ENCODE measurements at places on chromosomes 2 and 18. TPM values are rescaled to one million over a fixed set of nuclear protein-coding genes. Genes with fewer than 3 reads are reported as not detected.

DNA sequence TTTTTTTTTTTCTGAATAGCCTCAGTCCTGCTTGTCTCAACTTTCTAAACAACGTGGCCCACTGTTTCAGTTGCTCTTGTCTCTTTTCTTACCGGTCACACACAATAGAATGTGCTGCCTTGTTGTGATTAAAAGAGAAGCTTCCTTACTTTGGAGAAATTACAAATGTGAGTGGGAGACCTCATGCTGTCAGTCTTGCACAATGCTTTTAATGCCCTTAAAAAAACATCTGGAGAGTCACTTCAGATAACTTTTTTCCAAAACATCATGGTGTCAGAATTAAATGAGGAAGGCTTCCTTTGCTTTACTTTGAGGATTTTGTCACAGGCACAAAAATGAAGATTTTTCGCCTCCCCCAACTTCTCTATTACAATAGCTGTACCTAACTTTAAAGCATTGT is 37.7 kb downstream of the LHCGR start:
- DNase-seq: no peak

DNA sequence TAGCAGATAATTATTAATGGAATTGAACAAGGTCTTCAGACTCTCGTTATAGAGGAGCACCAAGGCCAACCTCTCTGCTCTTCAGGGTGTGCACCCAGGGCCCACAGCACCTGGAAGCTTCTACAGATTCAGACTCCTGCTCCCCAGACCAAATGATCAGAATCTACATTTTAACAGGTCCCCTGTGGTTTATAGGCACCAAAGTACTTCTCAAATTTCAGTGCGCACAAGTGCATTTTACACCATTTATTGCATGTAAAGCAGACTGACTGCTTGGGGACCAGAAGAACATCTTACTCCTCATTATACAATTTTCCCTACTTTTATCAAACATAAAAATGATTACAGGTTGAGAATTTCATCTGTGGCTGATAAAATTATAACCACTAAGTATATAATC is 163.9 kb downstream of the COL4A4 start:
- no peak for DNase-seq

- DNase-seq: no peak
These were observed 2.6 kb downstream of the GPR39 start for GRCh38 chr2:132419235-132419634.

GRCh38 chr2:132747046-132747445 is 77.0 kb upstream of the LYPD1 start:
- no peak for DNase-seq

C2orf66 gene
- 0.03 TPM for polyA plus RNA-seq

DHRS9 gene
- not detected for polyA plus RNA-seq

GPR39 gene
- 0.05 TPM for polyA plus RNA-seq

GRCh38 chr18:49561289-49562193 is at the start of gene LIPG:
Gene LIPG (plus strand): TSS chr18:49562057. CDS start chr18:49562309, 252 bp downstream.
- DNase-seq: peak; percentile 49

GRCh38 chr2:230170532-230170931 is 49.3 kb downstream of the SP110 start:
- DNase-seq: no peak

CAVIN2 gene
- polyA plus RNA-seq: 15.9 TPM

GRCh38 chr2:38215993-38216392 is 140.0 kb upstream of the CYP1B1 start:
- no peak for DNase-seq

GKN1 gene
- not detected for polyA plus RNA-seq

GRCh38 chr2:41966431-41966893 is 81.4 kb upstream of the PKDCC start:
- DNase-seq: peak; percentile 92

GRCh38 chr2:118834440-118834810 is 13.0 kb downstream of the EN1 start:
- DNase-seq: no peak

- DNase-seq: no peak
These were observed 173.3 kb downstream of the ANKRD44 start for GRCh38 chr2:197137231-197137630.

DNA sequence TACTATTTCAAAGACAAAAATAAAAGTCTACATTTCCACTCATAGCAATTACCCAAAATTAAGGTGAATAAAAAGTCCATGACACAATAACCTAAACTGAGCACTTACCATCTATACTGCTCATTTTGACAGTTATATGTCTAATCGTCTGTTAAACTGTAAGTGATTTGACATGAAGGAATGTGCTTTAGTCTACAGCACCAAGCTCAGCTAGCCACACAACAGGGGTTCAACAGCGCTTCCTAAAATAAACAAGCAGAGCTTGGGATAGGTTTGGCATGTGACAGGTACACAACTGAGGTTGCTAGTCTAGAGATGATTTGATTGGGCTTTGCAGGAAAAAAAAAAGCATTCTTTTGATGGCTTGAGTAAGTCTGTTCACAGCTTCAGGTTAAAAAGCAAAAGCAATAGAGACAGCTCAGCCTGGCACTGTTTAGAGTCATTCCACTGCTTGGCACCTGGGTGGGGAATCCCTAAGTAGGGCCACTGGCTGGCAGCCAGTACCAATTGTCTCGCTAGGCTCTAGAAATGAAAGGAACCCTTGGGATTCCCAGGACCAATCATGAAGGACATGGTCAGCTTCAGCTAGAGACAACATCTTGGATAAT is 78.6 kb downstream of the BARD1 start:
- DNase-seq: no peak

SERPINB3 gene
- 0.03 TPM for polyA plus RNA-seq

DNA sequence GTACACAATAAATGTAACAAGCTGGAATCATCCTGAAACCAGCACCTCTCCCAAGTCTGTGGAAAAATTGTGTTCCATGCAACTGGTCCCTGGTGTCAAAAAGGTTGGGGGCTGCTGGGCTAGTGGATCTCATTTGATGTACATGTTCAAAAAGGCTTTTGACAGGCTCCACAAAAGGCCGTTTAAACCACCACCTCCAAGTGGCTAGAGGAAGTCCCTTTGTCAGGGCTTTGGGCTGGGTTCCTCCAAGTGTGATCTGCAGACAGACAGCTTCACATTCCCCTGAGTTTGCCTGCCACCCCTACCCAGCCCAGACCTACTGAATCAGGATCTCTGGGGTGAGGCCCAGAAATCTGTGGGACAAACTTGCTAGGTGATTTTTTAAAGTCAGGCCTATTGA is 84.7 kb downstream of the TGFA start:
- DNase-seq: no peak

CRYGC gene
- not detected for polyA plus RNA-seq

DNA sequence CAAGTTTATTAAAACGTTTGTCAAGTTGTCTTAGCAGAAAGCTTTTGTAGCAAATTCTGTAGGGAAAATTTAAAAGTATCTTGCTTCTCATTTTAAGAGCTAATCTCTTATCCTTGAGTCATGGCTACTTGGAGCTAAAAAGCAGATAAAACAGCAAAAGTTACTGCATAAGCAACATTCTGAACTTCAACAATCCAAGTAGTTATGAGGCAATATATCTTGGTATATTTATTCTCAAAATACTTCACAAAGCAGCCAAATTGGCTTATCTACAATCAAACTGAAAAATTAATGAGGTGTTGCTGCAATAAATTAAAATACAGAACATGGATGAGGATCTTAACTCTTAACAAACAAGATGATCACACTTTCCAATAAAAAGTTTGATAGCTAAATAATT is 306.5 kb downstream of the PIEZO2 start:
- DNase-seq: no peak

GRCh38 chr2:4340536-4340935 is 637.2 kb downstream of the DCDC2C start:
- DNase-seq: no peak

MAP3K19 gene
- polyA plus RNA-seq: not detected

DNAJC10 gene
- 20.1 TPM for polyA plus RNA-seq

DNA sequence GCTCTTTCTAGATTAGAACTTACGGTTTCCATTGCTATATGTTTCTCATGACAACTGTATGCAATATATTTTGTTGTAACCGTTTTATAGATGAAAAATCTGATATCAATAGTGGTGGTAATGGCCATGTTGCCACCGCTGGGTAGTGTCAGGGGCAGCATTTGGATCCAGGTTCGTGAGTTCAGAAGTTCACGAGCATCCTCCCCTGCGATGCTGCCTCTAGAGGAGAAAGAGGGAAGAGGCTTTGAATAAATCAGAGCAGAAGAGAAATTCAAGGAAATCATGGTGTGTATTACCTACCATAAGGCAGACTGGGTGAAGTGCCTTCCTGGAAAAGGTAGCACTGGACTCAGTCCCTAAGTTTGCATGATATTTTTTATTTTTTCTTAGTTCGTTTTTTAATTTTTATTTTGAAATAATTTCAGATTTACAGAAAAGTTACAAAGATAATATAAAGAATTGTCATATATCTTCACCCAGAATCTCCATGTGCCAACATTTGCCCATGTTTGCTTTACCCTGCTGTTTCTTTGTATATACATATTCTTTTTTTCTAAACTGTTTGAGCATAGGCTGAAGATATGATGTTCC is 3.3 kb upstream of the ZBTB7C start:
- no peak for DNase-seq

- DNase-seq: no peak
These were observed 1934.6 kb upstream of the LRRTM1 start for GRCh38 chr2:82239176-82239575.

CTAGE1 gene
- not detected for polyA plus RNA-seq

- DNase-seq: no peak
These were observed 8.6 kb downstream of the SDC1 start for GRCh38 chr2:20216130-20217025.

CRYGD gene
- polyA plus RNA-seq: not detected

GRCh38 chr2:60976875-60977561 is 40.5 kb upstream of the PEX13 start:
- no peak for DNase-seq

GRCh38 chr2:37344453-37345361 is at the start of gene QPCT:
Gene QPCT (plus strand): TSS chr2:37344630. CDS start chr2:37344732, 102 bp downstream.
- DNase-seq: peak; percentile 56

DNA sequence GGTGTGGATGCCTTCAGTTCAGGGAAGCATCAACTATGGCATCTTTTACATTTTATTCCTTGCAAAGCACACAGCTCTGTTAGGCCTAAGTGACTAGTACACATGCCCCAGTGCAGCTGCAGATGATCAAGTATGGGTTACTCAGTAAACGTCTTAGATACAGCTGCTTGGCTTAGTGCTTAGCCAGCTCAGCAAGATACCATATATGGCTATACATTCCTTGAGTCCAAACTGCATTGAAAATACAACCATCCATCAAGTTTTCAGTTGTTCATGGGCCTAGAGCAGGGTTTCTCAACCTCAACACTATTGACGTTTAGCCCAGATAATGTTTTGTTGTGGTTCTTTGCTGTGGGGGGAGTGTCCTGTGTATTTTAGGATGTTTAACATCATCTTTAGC is 769.9 kb downstream of the TSN start:
- DNase-seq: no peak

RTP5 gene
- 0.01 TPM for polyA plus RNA-seq

GRCh38 chr2:60391230-60391629 is 162.2 kb downstream of the BCL11A start:
- DNase-seq: no peak

IMMT gene
- 185 TPM for polyA plus RNA-seq

DNA sequence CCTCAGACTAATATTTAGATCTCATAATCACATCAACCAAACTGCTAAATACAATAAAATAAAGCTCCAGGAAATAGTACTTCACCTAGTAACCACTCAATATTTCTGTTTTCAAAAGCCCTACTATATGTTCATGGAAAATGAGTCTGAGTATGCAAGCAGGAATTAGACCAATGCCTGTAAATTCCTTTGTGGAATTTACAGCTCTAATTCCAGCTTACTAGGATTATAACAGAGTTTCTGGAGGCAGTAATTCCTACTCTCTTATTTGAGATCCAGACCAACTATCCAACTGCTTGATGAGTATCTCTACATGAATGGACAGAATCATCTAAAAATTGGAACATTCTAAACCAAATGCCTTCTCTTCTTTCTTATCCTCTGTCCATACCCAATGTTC is 11.6 kb downstream of the CDKL4 start:
- no peak for DNase-seq

GRCh38 chr2:229344151-229344551 is 73.1 kb upstream of the PID1 start:
- DNase-seq: no peak

GRCh38 chr2:208392300-208392699 is 14.3 kb upstream of the PTH2R start:
- no peak for DNase-seq

BOLL gene
- polyA plus RNA-seq: 2.9 TPM

- no peak for DNase-seq
These were observed 15.7 kb downstream of the C2orf69 start for GRCh38 chr2:199926806-199927205.

COL6A3 gene
- 23.2 TPM for polyA plus RNA-seq

SNTG2 gene
- 0.29 TPM for polyA plus RNA-seq

GRCh38 chr2:2041256-2041824 is 289.7 kb downstream of the MYT1L start:
- DNase-seq: no peak

DNA sequence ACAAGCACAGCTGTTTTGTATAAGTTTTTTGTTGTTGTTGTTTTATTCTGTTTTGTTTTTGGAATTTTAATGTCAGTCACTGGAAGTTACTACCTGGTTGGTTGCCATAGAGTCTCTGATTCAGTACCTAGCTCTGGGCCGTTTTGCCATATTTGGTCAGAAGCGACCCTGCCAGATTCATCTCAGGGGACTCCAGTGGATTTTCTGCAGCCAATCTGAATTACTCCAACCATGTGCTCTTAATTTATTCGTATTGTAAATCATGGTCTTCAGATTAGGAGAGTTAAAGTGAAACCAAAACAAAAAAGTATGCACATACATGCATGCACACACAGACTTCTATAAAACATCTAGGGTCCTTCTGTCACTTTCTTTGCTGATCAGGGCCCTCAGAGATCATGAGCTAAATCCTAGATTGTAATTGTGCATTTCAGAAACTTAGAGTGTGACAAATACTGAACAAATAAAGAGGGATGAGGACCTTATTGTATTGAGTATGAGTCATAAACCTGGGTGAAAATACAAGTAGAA is 317.4 kb upstream of the UBE2E3 start:
- no peak for DNase-seq

DNA sequence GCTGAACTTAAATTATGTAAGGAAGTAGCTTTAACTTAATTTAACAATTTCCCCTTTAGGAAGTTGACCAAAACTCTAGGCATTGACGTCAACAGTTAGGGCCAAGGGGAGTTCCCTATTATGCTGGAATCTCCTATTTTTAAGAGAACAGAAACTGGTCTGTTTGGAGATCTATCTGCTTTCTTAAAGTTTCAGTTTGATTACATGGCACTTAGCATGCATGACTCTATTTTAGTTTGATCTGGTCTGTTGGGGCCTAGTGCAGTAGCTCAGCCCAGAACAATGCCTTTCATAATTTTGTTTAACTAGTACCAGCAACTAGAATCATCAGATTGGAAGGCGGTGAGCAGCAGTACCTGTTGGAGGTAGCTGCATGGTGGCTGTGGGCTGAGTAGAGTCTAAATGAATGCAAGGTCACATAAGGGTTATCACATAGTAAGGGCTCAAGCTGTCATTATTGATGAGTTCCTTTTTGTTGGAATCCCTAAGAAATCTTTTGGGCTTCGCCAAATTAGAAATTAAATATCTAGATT is 60.5 kb upstream of the ZNG1B start:
- no peak for DNase-seq

GCKR gene
- 0.05 TPM for polyA plus RNA-seq
